ENCODE measurements at places on chromosomes 3 and 15.

- DNase-seq = no peak
These were observed 267.0 kb downstream of the CHL1 start for GRCh38 chr3:463252-464192.

GRCh38 chr3:194285024-194285849 lies 65.9 kb downstream of the CPN2 start:
- no peak for DNase-seq

DNA sequence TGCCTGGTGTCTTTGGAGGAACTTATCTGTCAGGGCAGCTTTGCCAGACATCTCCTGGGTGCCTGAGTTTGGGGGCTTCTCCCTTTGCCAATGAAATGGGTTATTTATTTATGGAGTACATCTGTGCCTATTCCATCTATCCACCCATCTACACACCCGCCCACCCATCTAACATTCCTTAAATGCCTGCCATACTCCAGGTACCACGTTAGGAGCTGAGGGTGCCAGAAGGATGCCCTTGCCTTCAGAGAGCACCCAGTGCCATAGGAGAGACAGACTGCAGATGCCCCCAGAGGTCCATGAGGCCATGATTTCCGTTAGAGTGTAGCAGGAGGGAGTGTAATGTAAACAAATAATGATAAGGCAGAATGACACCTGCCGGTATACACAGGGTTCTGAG lies 21.8 kb upstream of the KIF23 start:
- no peak for DNase-seq

GRCh38 chr3:111690242-111690641 lies 95.1 kb upstream of the ZBED2 start:
- DNase-seq = no peak

DNA sequence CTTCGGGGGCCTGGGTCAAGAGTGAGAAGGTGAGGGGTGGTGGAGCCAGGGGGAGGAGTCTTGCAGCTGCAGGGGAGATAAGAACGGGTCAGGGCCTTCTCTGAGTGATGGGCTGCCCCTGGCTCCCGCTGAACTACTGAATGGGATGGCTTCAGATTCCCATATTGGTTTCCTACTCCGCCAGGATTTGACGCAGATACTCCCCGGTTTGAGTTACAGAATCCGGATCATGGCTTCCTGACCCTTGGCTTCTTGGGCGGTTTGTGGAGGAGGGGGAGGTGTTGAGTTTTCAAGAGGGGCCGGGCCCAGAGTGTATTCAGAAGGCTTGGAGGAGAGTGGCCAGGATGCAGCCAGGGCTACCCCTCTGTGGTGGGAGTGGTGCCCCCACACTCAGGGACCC lies 119.9 kb upstream of the ATP2B2 start:
- DNase-seq = no peak

- no peak for DNase-seq
These were observed 37.4 kb downstream of the ARIH1 start for GRCh38 chr15:72511536-72511935.

GRCh38 chr15:58777107-58777506 lies 6.0 kb downstream of the MINDY2 start:
- DNase-seq = no peak

- peak; percentile 75 for DNase-seq
These were observed 108.5 kb downstream of the CYP19A1 start for GRCh38 chr15:51229907-51230330.

GRCh38 chr15:41892621-41893421 lies 1.0 kb downstream of the SPTBN5 start:
- no peak for DNase-seq

DNA sequence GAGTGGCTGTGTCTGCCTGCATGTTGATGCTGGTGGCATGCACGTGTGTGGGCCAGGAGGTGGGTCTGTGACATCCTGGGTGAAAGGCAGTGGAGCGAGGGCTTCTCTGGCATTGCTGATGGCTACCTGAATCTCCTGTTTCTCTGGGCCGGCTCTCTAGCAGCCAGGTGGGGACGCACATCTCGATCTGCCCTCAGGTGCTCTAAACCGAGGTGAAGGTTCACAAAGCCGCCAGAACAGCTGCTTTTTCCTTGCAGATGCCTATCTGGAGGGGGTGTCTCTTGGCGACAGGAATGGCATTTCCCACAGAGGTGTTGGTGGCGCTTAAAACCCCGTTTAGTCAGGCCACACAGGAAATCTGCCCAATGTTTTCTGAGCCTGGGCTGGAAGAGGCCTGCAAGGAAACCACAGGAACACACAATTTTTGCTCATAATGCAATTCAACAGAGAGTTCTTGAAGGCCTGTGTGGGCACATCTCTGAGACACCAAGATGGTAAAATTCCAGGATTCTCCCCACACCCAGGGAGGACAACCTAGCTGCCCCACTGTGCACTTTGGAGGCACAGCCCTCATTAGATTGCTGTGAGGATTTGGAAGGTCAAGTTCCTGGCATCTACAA lies 11.9 kb downstream of the TMEM158 start:
- DNase-seq = no peak

- DNase-seq = no peak
These were observed 12.8 kb downstream of the NXPE3 start for GRCh38 chr3:101791778-101792177.

DNA sequence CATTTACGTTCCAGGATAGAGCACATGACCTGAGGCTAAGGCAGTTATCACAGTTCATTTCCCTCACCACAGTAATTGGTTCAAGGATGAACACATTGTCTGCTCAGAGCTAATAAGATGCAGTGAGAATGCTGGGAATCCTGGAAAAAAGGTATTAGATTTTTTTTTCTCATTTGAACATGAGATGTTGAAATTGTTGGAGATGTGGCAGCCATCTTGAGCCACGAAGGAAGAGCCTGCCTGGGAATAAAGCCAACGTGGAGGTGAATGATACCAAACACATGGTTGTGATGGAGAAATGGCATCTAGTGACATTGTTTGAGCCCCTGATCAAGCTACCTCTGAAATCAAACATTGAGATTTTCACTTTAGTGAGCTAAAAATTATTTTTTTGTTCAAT lies 16.0 kb upstream of the STT3B start:
- DNase-seq = no peak

- no peak for DNase-seq
These were observed 617.5 kb downstream of the TBL1XR1 start for GRCh38 chr3:176579711-176580185.

DNA sequence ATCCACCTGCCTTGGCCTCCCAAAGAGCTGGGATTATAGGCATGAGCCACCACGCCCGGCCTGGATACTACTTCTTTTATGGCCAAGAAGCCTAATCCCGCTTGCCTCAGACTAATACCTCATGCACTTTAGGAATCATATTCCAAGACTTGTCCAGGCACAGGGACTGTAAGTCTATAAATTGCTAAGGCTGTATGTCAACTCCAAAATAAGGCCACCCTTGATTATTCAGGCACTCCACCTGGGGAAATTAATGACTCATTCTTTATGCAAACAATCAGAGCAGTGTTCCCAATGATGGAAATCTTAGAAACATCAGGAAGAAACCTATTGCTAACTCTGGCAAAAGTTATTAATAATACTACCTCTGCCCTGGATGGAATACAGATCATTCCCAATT lies 98.4 kb downstream of the ERC2 start:
- DNase-seq = no peak

DNA sequence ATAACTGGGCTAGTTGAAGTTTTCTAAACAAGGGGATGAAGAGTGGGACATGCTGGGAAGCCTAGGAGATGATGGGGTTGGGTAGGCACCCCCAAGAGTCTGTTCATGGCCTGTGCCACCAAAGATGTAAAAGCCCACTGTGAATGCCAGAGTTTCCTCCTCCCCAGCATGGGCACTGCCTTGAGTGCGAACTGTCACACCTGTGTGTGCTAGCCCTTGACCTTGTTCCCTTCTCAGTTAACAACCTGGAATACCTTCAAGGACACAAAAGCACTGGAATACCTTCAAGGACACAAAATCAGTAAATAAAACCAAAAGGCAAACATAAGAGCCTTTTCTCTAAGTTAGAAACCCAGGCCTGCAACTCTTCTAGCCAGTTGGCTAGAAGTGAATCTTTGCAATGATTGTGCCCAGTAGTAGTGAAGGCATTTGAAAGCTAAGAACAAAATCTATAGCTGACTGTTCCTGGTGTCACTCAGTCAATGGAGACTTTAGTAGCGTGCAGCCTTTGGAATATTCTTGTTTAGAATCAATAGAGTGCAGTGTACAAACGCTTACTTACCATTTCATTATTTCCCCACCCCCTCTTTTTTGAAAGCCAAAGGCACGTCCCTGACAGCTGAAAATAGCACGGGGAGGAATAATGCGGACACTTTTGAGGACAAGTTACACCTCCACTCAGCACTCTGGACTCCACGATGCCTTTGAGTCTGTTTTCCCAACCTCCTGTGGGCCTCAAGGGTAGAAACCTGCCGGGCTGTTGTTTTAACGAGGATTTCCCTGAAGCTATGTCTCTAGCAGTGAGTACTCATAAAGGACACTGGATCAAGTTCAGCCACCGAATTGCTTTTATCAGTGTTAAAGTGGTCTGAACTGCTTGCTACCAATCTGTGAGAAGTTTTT lies 24.2 kb downstream of the PSMD6 start:
- no peak for DNase-seq

DNA sequence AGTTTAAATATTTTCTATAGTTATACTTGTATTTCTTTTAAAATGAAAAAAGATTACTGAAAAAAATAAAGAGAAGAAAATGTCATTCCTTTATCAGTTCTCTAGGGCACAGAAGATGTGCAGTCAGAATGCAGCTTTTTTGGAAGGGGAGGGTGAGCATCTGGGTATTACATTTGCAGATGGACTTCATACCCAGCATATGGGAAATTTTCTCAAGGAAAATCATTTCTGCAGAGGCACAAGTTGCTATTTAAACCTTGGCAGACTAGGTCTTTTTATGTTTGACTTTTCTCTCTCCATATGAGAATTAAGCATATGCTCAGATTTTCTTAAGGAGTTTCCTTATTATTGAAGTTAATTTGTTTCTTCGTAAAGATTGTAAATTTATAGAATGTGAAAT lies 39.5 kb upstream of the ZNF385D start:
- no peak for DNase-seq

GRCh38 chr3:6821411-6821810 lies 39.5 kb upstream of the GRM7 start:
- DNase-seq = no peak

- no peak for DNase-seq
These were observed 577 bp downstream of the CHD2 start for GRCh38 chr15:92900731-92901071.

DNA sequence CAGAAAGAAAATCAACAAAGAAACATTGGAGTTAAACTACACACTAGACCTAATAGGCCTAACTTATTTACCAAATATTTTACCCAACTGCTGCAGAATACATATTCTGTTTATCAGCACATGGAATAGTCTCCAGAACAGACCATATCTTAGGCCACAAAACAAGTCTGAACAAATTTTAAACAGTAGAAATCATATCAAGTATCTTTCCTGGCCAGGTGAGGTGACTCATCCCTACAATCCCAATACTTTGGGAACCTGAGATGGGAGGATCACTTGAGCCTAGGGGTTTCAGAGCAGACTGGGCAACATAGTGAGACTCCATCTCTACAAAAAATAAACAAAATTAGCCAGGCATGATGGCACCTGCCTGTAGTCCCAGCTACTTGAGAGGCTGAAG lies 18.1 kb upstream of the KPNA4 start:
- no peak for DNase-seq

- no peak for DNase-seq
These were observed 25.0 kb downstream of the ADAM10 start for GRCh38 chr15:58724466-58724865.

DNA sequence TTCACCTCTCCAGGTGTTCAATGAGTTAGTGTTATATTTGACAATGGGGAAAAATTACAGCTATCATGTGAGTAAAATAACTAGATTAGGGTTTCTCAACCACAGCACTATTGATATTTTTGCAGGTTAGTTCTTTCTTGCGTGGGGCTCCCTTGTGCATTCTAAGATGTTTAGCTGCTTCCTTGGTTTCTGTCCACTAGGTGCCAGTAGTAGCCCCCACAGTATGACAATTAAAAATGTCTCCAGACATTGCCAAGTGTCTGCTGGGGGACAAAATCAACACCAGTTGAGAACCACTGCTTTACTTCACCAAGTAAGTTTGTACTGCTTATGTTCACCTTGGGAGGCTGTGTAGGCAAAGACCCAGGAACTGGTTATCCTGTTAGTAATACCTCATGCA lies 618.7 kb downstream of the EDEM1 start:
- peak; percentile 9 for DNase-seq

DNA sequence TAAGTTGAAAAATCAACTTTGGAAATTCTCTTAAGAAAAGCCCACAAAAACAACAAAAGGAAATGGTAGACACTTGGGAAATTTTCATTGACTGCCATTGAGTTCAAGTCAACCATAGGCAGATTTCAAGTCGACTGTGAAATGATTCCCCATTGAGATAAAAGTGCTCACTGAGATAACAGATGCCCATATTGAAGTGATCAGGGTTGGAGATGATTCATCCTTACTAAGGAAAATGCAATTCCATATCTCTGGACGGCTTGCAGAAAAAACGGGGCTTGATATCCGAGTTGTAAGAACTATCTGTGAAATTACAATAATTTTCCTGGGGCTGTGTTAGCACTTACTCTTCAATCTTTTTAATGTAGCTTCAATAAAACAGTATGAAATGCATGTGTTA lies 373.1 kb upstream of the THRB start:
- DNase-seq = peak; percentile 25

DNA sequence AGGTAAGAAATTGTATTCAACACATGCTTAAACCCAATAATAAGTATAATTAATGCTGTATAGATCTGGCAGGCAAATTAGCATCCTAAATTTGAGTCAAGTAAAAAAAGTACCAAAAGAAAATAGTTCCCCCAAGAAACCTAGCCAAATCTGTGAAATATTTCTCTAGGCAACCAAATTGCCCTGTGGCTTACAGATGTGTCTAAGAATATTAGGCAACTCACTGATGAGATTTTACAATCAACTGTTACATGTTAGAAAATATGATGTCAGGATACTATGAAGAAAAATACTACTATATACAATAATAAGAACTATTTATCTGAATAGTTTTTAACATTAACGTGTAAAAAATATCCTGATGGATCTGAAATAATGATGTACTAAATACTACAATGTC lies 397.1 kb downstream of the TIGIT start:
- DNase-seq = no peak

GRCh38 chr3:27633224-27633545 lies 88.9 kb downstream of the EOMES start:
- DNase-seq = peak; percentile 6

DNA sequence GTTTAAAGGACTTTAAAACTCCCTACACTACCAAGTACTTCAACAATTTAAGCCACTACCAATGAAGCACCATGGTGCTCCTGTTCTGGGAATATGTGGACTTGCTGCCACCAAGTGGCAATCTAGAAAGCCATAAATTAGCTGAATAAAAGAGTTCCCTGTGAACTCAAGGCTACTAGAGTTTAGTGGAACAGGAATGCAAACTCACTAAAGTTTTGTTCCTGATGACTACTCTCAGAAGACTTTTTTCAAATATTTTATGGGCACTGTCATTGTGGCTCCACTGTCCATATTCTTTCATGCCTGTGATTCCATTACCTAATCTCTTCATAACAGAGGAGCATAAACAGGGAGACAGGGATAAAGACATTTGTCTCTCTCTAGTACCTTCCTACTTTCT lies 63.9 kb downstream of the TMCC1 start:
- peak; percentile 85 for DNase-seq
